ENCODE measurements at places on chromosomes 5 and 9.

DNA sequence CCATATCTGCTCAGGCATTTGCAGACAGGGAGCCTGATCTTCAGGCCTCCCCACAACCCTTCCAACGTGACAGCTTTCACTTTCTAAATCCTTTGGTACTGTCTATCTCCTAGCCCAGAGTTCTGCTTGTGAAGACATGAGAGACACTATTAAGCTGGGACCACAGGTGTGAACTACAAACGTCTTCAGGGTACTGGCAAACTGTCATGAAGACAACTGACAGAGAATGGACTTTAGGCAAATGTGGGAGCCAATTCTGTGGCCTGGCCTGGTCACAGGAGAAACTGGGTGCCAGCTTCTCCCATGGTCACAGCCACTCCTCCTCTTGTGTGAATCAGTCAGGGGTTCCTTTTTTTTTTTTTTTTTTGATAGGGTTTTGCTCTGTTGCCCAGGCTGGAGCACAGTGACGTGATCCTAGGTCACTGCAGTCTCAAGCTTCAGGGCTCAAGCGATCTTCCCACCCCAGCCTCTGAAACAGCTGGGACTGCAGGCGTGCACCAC lies 10.4 kb downstream of the TRIM14 start:
- DNase-seq = no peak

- no peak for DNase-seq
These were observed 3.4 kb downstream of the PDLIM4 start for GRCh38 chr5:132260714-132261551.

DNA sequence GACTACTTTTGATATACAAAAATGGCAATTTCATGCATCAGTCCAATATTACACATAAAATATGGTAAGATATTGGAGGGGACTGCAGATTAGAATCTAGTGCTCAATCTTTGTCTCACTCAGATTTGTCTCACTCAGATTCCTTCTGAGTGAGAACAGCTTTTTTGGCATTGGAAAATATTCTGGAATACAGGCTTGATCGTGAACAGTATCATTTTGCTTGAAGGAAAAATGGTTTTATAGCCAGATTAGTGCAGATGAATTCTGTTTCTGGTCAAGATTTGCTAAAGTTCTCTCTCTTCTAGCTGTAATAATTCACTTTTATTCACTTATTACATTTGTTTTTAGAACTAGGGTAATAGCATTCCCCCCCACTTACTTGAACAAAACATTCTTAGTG lies 51.2 kb downstream of the MAN2A1 start:
- DNase-seq = no peak

DNA sequence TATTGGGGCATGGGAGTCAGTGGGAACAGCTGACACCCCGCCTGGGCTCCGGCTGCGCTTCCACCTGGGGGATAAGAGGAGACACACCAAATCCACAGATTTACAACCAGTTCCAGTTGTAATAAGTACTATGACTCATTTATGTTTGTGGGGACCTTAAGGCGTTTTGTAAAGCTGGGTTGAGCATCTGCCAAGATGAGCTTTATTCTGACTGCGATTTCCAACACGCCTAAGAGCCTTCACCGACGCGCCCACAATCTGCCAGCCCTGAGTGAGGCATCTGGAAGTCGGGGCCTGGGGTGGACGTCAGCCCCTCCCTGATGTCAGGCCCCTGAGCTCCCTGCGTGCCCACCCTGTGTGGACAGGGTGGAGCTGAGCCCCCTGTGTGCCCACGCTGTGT lies 14.3 kb upstream of the LHX3 start:
- DNase-seq = no peak

DNA sequence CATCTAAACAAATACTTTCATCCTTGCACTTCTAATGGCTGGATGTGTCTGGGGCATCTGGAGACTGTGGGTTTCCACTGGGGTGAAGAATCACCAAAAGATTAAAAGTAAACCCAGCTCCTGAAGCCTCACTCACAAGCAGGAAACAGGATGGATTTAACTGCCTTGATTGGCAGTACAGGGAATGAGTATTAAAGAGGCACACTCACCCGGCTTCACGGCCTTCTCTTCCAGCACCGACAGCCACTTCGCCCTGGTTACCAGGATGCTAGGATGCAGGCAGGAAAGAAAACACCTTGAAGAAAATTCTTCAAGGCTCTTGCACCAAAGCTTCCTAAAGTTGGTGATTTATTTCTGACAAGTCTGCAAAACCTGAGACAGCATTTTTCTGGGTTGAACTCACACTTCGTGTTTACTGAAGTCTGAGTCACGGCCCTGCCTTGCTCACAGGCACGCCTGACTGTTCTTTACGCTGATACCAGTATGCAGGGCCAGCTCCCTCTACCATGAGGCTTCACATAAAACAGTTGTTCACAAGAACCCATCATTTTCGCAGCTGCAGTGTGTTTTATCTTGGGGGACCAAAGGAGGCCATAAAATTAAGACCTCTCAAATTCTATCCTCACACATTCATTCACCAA lies 56.5 kb upstream of the ZNF354A start:
- no peak for DNase-seq

- DNase-seq = no peak
These were observed 11.9 kb downstream of the CAPSL start for GRCh38 chr5:35926389-35927051.

DNA sequence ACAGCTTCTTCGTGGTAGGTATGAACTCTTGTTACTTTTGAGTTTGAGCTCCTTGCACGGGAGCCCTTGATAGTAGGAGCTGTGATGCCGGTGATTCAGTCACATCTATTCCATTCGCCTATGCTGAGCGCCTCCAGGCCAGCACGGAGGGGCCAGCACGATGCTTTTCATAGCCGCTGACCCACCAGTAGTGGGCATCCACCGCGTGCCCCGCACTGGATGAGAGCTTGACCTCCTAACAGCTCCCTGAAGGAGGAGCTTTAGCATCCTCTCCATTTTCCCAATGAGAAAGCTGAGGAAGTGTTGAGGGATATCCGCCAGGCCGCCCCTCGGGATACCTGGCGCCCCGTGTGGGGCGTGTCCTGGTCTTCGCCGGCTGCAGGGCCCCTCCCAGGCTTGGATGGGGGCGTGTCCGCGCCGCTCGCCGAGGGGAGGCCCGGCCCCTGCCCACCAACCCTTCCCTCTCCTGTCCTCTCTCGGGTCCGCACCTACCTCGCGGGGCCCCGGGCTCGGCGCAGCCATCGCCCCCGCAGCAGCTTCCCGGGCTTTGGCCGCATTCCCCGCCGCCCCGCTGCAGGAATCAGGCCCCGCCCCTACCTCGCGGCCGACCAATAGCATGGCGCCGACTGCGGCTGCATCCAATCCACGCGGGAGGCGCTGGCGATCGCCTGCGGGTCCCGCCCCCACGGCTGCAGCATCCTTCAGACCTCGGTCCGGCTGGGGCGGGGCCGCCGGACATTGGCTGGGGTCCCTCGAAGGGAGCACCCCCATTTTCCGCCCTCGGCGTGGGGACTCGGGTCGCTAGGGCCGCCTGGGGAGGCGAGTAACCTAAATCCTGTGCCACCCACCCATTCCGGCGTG lies at the start of gene PIP5KL1:
Gene PIP5KL1, minus strand, starts transcription at position 547 of the 861 bp plus-strand sequence. Its CDS starts 25 bp downstream, at position 522.
- DNase-seq = peak; percentile 88

GRCh38 chr5:173753307-173754168 lies 134.6 kb upstream of the CPEB4 start:
- DNase-seq = peak; percentile 68

DNA sequence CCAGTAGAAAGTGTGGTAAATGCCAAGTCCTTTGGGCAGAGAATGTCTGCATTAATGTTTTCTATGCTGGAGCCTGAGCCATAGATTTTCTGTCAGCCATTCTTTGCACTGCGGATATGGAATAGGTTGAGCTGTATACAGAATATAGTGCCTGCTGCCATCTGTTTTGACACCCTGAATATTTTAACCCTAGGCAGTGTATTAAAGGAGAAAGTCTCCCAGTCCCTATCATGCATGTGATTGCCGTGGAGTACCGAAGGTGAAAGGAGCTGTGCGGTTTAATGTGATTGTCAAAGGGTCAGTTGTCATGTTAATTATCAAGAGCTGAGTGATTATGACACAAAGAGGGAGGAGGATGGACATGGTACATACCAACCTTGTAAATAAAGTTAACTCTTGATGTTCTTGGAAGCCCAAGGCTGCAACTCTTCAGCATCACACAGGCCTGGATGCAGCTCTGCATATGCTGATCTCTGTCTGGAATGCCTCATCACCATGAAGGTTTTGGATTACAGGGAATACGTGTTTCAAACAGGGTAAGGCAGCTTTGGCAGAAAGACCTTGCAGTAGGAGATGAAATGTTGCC lies 247.1 kb upstream of the ELAVL2 start:
- no peak for DNase-seq

GRCh38 chr5:160573318-160573717 lies 151.7 kb downstream of the PTTG1 start:
- no peak for DNase-seq
